ENCODE measurements at places on chromosomes 2 and 18.
A peak's percentile ranks its signal among the peaks of the same experiment; 100 is the strongest.

DNA sequence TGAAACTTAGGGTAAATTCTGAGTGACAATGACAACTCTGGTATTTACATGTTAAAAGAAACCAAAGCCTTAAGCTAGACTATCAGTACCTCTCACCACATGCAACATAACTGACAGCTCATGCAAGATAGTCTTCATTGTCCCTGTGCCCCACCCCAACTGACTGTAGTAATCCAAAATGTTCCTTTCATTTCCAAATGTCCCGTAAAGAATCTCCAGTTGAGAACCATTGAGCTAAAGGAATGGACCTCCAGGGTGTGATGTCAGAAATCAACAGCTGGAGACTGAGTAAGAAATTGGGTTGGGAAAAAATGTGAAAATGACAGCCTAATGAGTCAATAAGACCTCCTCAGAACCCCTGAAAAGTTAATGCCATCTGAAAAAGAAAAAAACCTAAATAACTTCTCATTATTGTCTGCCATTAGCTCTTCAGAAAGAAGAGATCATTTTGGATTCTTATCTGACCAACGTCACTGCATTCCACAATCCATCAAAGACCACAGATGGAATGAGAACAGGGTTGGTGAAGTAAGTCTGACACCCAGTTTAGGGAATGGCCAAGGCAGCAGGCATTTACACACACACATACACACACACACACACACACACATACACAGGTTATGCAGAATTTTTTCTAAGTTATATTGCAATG lies 51.7 kb upstream of the ACVR2A start:
- DNase-seq, result no peak

- peak; percentile 24 for DNase-seq
These were observed 115.5 kb downstream of the LAMA1 start for GRCh38 chr18:7002107-7002506.

DNA sequence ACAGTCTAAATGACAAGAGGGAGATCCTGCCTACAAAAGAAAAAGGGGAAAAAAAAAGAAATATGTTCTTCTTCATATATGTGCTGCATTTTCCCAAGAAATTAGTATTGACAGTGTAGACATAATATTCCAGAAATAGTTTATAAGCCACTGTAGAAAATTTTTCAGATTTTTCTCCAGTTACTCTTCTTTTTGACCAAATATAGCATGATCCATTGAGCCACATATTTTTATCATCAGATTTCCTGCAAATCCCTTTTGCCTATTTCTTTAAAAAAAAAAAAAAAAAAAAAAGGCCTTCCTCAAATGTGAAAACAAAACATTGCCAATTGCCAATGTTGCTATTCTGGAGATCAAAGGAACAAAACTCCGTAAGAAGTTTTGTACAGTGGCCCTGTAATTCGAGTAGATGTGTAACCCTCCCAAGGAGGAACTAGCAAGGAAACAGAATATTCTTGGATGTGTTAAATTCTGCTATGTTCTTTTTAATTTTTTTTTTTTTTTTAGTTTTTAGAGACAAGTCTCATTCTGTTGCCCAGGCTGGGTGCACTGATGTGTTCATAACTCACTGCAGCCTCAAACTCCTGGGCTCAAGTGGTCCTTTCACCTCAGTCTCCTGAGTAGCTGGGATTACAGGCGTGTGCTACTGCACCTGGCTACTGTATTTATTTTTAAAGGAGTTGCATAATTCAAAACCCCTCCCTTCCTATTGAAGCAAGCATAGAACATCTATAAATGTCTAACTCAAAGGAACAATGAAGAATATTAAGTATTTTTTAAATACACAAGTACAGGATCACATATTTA lies 12.5 kb upstream of the CABYR start:
- DNase-seq, result no peak

DNA sequence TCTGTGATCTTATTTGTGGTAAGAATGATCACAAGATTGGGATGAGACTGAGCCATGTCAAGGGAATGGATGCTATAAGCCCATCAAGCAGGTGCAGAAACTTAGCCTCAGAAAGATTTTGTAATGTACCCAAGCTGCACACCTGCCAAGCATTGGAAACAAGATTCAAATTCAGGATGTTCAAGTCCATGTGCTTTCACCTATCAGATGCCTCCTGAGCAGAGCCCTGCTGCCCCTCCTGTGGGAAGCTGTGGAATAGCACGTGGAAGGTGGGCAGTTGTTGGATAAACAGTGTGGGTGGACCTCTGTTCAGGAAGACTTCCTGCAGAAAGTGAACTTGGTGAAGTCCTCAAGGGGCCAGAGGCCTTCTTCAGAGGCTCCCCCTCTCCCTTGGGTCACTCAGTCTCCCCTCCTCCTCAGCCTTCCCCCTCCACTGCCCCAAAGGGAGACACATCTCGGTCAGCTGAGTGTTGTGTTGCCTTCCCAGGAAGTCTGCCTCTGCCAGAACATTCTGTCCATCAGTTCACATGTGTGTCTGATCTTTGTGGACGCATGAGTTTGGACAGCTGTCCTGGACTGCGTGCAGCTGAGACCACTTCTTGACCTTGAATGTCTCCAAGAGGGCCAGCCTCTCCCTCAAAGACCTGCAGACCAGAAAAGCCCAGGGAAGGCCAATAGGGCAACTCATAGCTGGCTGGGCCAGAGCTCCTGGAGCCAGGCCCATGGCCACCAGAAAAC lies 186.1 kb downstream of the INHBB start:
- DNase-seq, result no peak

- DNase-seq, result no peak
These were observed 48.3 kb downstream of the ALPK2 start for GRCh38 chr18:58580623-58581022.

GRCh38 chr2:38723173-38723572 lies 28.0 kb downstream of the SRSF7 start:
- no peak for DNase-seq

GRCh38 chr2:172938713-172939375 lies 136.8 kb upstream of the MAP3K20 start:
- no peak for DNase-seq

GRCh38 chr2:79189465-79189864 lies 29.9 kb upstream of the REG3A start:
- DNase-seq, result no peak

GRCh38 chr2:165563468-165564225 lies 94.1 kb downstream of the CSRNP3 start:
- DNase-seq, result peak; percentile 59

DNA sequence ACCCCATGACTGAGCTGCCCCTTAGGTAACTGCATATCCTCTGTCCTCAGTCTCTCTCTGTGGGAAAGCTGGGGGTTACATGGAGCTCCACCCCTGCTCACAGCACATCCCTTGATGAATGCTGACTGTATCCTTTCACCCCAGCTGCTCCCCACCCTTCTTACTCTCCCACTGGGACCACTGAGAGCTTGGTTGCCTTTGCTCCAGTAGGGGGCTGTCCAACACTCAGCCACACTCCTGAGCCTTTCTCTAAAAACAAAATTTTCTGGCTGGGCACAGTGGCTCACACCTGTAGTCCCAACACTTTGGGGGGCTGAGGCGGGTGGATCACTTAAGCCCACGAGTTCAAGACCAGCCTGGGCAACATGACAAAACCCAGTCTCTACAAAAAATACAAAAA lies 89.2 kb upstream of the MSH2 start:
- DNase-seq, result no peak

DNA sequence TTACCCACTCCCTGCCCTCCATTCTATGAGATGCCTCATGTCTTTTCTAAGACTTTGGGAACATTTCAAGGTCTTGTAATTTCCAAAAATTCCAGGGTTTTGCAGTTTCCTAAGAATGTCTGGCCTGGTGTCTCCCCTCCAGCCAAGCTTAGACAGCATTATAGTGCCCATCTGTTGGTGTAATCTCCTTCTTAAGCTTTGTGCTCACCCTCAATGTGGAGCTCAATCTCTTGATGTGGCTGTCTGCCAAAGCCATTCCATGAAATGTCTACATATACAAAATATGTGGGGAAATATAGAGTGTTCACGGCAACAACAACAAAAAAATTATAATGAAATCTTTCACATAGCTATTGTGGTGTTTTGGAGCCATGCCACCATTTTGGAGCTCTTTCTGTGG lies 558.4 kb downstream of the PIK3C3 start:
- DNase-seq, result no peak

GRCh38 chr2:160029270-160029628 lies 33.2 kb downstream of the PLA2R1 start:
- no peak for DNase-seq

DNA sequence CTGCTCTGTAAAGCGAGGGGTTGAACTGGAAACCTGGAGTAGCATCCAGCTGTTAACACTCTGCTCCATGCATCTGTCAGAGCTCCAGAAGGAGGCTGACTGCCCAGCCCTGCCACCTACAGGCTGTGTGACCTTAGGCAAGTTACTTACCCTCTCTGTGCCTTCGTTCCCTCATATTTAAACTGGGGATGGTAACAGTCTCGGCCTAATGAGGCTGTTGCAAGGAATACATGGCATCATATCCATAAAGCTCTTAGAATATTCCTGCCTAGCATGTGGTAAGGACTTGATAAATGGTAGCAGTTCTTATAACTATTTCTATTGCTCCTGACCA lies 80.6 kb downstream of the LRRFIP1 start:
- no peak for DNase-seq
